ENCODE measurements at places on chromosomes 3 and 15.

DNA sequence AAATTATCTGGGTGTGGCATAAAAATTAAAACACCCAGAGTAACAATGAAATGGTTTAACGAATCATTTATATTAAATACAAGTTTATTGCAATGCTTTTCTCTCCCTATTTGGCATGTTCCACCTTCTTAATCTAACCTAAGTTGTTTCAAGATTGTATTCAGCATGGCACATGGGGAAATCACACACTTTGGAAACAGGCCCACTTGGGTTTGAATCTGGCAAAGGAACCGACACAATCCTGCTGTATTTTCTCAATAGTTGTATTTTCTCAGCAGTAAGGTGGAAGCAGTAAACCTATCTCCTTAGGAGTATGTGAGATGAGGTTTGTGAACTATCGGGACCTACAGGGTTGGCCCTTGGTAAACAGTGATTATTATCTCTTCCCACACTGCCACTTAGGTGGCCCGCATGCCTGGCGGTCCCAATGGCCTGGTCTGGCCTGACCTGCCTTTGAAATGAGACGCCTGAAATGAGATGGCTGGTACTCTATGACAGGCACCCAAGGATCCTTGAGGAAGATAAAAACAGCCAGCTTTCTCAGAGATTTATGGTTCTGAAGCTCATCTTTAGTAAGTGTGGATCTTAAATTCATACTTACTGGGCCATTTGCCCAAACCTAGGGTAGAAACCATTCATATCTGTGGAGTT is 45.3 kb upstream of the VILL start:
- peak; percentile 15 for DNase-seq

- DNase-seq = no peak
These were observed 682.2 kb downstream of the SQOR start for GRCh38 chr15:46317029-46317428.

DNA sequence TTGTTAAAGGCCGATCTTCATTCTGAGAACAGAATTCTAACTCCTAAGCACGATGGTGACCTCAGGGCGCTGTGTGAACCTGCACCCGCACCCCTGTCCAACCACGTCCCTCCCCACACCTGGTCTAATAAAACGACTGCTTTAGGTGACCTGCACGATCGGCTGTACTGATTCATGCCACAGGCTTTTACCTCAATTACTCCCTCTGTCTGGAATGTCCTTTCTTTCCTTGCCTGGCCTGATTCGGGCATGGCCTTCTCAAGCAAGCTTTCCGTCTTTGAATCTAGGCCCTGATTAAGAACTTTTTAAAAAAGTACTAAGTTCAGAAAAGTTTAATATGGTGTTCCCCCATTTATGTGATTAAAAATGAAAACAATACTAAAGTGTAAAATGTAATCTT is 842 bp upstream of the U2SURP start:
- no peak for DNase-seq

- DNase-seq = no peak
These were observed 9.3 kb downstream of the EOGT start for GRCh38 chr3:69004138-69004537.

DNA sequence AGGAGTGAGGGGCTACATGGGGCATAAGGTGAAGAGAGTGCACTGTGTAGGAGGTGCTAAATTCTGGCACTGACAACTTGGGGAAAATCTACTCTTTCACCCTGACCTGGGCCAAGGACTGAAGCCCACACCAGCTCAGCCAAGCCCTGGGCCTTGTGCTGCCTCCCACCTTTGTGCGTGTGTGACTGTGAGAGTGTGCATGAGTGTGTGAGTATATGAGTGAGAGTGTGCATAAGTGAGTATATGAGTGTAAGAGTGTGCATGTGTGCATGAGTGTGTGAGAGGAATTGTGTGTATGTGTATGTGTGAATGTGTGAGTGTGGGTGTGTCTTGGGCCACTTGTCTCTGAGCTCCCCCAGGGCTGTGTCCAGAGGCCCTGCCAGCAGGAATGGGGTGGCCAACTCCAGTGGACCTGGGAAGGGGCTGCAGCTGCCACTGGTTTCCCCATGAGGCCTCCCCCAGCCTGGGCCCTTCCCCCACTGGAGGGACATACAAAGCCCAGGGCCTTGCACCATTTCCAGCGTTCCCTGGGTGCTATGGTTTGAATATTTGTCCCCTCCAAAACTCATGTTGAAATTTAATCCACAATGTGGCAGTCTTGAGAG is 15.2 kb downstream of the C3orf22 start:
- no peak for DNase-seq

GRCh38 chr3:44509393-44509921 is 32.0 kb upstream of the ZNF445 start:
- DNase-seq = no peak

- no peak for DNase-seq
These were observed 16.6 kb downstream of the LYSMD4 start for GRCh38 chr15:99716540-99717095.

DNA sequence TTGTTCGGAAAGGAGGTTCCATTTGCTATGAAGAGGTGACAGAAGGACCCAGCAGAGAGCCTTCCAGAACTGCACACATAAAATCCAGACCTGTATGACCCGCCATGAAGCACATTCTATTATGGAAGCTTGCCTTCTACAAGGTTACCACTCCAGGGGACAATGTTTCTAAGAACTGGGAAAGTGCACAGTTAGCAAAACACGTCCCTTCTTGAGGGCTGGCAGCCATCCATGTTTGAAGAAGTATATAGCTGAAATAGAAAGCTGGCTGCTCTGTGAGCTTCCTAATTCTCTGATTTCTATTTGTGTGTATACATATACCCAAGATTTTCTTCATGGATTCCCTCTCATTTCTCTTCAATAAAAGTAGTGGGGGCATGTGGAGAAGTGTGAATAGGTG is 74.6 kb downstream of the CNTN3 start:
- no peak for DNase-seq

Measured in NCI-H446 (cell line).